Activated T-cell treated with anti-CD3 and anti-CD28 coated beads, Interleukin-2, amount 50 U/mL, for 72 hours (primary cell): ENCODE measurements at places on chromosomes 11 and 22.

DNA sequence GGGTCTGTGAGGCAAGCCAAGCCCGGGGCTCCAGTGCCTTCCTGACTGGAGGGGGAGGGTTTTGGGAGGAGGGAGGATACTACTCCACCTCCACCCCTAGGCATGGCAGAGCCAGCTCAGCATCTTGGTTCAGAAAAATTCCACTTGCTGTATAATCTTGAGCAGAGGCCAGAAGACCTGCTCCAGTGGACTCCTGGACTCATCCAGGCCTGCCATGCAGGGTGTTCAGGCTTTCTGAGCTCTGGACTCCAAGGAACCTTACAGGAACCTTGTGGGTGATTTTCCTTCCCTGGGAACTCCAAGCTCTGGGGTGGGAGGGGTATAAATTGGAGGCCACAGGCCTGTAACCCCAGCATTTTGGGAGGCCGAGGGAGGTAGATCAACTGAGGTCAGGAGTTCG lies 9.4 kb downstream of the CSDC2 start:
- peaks cover 7% of the 10 kb centered on the region for H3K4me1 ChIP-seq
- H3K27me3 ChIP-seq, result no peaks in the 10 kb centered on the region
- no peaks in the 10 kb centered on the region for H3K36me3 ChIP-seq
- DNase-seq, result no peak

DNA sequence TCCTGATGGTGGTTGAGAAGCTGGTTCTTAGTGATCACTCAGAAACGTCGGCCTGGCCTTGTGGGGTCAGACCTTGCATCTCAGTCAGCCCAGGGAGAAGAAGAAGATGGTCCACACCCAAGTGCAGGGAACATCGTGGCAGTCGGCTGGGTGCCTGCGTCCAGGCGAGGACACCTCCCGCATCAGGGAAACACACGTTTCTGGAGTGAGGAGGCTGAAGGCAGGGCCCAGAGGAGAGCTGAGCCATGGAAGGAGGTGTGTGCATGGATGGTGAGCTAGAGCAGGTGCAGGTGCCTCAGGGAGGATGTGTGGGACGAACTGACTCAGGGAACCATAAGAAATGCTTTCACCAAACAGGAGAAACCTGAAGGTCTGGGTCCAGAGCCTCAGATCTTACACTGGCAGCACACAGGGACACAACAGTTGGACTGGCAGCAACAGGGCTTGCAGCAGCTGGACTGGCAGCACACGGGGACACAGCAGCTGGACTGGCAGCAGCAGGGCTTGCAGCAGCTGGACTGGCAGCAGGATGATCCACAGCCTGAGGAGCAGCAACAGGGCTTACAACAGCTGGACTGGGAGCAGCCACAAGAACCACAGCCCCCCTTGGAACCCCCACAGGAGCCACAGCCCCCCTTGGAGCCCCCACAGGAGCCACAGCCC lies 632 bp downstream of the KRTAP5-2 start:
- no peak overlapping the region for H3K4me3 ChIP-seq
- H3K4me1 ChIP-seq, result peaks cover 4% of the 10 kb centered on the region
- H3K27me3 ChIP-seq, result peaks cover 28% of the 10 kb centered on the region
- no peak overlapping the region for H3K27ac ChIP-seq

GRCh38 chr11:71186806-71187205 lies 65.6 kb downstream of the SHANK2 start:
- no peaks in the 10 kb centered on the region for H3K27me3 ChIP-seq
- no peak for DNase-seq
- no peak overlapping the region for H3K27ac ChIP-seq
- H3K4me3 ChIP-seq, result no peak overlapping the region
- H3K4me1 ChIP-seq, result no peaks in the 10 kb centered on the region
- no peaks in the 10 kb centered on the region for H3K36me3 ChIP-seq

DNA sequence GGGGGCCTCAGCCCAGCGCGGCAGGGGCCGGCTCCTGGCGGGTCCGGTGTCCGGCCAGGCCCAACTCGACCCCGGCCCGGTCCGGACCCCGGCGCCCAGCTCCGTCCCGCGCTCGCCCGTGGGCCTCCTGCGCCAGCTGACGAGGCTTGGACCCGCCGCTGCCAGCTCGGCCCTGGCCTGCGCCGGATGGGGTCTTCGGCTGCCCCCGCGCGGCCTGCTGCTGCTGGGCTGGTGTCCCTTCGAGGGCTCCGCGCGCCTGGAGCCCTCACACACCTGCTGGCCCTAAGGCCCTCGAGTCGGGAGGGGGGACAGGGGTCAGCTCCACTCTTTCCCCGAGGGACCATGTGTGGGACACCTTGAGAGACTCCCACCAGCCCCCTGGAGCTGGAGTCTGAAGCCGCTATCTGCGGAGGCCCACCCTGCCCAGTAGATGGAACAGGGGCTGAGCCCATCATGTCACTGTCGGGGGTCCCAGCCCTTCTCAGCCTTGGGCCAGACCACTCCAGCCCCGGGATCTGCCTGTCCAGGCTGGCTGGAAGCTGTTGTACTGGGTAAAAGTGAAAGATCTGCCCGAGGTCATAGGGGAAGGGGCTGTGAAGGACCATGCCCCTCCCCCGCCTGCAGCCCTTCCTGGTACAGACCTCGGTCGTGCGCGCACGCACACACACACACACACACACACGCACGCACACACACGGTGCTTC lies 768 bp upstream of the CDKN1C start:
- peaks cover 14% of the 10 kb centered on the region for H3K27me3 ChIP-seq
- no peak overlapping the region for H3K27ac ChIP-seq
- peaks cover 10% of the 10 kb centered on the region for H3K4me1 ChIP-seq
- DNase-seq, result no peak
- H3K36me3 ChIP-seq, result peaks cover 2% of the 10 kb centered on the region

GRCh38 chr11:117371453-117371852 lies 43.8 kb downstream of the CEP164 start:
- H3K27me3 ChIP-seq, result no peaks in the 10 kb centered on the region
- H3K36me3 ChIP-seq, result peaks cover 4% of the 10 kb centered on the region
- H3K4me1 ChIP-seq, result no peaks in the 10 kb centered on the region
- H3K27ac ChIP-seq, result no peak overlapping the region
- no peak overlapping the region for H3K4me3 ChIP-seq
- no peak for DNase-seq

DNA sequence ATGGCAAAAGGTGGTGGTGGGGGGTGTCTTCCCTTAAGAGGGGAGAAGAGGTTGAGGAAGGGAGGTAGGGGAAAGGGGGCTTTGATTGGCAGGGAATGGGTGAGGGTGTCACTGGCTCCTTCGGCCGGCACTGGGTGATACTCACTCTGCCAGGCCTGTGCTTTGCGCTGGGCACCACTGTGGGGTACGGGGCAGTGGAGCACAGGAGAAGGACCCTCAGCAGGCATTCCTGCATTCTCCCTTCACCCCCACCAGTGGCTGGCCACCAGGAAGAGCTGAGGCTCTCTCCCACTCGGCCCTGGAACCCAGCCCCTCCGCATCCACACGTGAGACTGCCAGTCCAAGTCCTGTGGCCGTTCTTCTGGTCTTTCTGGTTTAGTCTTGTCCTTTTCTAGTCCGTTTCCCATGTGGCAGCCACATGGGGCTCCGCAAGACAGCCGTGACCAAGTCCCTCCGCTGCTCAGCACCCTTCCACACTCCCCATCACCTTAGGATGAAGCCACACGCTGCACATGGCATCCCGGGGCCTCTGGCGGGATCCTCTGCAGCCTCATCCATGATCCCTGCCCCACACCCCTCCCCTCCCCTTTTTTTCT lies 8.0 kb downstream of the CAPN5 start:
- H3K27ac ChIP-seq, result no peak overlapping the region
- peaks cover 19% of the 10 kb centered on the region for H3K4me1 ChIP-seq
- DNase-seq, result no peak
- no peaks in the 10 kb centered on the region for H3K27me3 ChIP-seq

- no peak for DNase-seq
- no peaks in the 10 kb centered on the region for H3K4me1 ChIP-seq
- peaks cover 23% of the 10 kb centered on the region for H3K27me3 ChIP-seq
- H3K4me3 ChIP-seq, result no peak overlapping the region
- H3K27ac ChIP-seq, result no peak overlapping the region
- no peaks in the 10 kb centered on the region for H3K36me3 ChIP-seq
Observed at GRCh38 chr11:121008551-121008950, 15.4 kb upstream of the TBCEL start.

- no peak for DNase-seq
- no peak overlapping the region for H3K27ac ChIP-seq
- no peaks in the 10 kb centered on the region for H3K36me3 ChIP-seq
- H3K4me3 ChIP-seq, result no peak overlapping the region
Observed at GRCh38 chr11:69371731-69372588, 78.0 kb downstream of the MYEOV start.

DNA sequence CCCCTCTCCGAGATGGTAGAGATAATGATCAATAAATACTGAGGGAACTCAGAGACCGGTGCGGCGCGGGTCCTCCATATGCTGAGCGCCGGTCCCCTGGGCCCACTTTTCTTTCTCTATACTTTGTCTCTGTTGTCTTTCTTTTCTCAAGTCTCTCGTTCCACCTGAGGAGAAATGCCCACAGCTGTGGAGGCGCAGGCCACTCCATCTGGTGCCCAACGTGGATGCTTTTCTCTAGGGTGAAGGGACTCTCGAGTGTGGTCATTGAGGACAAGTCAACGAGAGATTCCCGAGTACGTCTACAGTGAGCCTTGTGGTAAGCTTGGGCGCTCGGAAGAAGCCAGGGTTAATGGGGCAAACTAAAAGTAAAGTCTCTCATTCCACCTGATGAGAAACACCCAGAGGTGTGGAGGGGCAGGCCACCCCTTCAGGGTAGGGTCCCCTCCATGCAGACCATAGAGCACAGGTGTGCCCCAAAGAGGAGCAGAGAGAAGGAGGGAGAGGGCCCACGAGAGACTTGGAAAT lies 43.2 kb downstream of the IGLL1 start:
- H3K4me3 ChIP-seq, result no peak overlapping the region
- DNase-seq, result no peak
- H3K4me1 ChIP-seq, result peaks cover 11% of the 10 kb centered on the region
- no peak overlapping the region for H3K27ac ChIP-seq

DNA sequence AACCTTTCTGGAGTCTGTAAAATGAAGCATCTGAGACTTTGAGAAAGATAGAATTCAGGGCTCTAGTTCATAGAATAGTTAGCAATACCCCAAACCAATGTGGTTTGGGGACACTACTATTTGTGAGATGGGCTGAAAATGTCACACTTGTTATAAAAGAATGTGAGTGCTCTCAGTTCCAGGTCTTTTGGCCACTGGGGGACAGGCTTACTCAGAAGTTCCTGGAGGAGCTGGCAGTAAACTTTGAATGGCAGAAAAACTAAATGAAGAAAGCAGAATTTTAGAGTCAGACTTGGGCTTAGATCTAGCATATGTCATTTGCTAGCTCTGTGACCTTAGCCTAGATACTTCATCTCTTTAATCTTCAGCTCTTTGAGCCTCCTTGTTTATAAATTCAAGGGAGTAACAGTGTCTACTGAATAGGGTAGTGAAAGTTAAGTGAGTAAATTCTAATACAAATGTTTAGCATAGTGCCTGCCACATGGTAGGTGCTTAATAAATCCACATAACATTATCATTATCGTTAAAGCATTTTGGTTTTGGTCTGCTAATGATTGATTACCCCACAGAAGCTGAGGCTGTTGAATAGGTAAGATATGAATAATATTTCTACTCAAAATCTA lies 3.7 kb downstream of the LYVE1 start:
- no peaks in the 10 kb centered on the region for H3K36me3 ChIP-seq
- no peak overlapping the region for H3K27ac ChIP-seq
- no peak for DNase-seq
- no peaks in the 10 kb centered on the region for H3K4me1 ChIP-seq
- H3K27me3 ChIP-seq, result no peaks in the 10 kb centered on the region

DNA sequence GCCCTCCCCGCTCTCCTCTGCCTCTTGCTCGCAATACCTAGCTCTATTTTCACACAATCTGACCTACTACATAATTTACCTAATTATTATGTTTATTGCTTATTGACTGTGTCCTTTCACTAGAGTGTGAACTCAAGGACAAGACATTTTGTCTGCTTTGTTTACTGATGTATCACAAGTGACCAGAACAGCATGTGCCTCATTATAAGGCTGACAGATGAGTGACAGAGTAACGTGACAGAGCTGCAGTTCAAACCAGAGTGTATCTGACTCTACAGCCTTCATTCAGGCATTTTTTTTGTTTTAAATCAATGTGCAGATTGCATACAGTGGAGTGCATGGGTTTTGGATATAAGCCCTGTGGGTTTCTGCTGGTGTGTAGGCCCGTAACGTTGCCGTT lies 82.0 kb upstream of the RAB1B start:
- H3K4me1 ChIP-seq, result peaks cover 47% of the 10 kb centered on the region
- H3K36me3 ChIP-seq, result peaks cover 13% of the 10 kb centered on the region
- H3K27ac ChIP-seq, result peak overlapping the region; percentile 52
- no peak overlapping the region for H3K4me3 ChIP-seq
- H3K27me3 ChIP-seq, result no peaks in the 10 kb centered on the region

GRCh38 chr22:19275104-19275503 lies 16.4 kb downstream of the CLTCL1 start:
- no peak overlapping the region for H3K4me3 ChIP-seq
- no peak overlapping the region for H3K27ac ChIP-seq
- no peak for DNase-seq
- no peaks in the 10 kb centered on the region for H3K27me3 ChIP-seq
